ENCODE measurements at places on chromosomes 16 and 17.

GRCh38 chr17:65584604-65585521 lies 23.4 kb upstream of the AXIN2 start:
- no peak for DNase-seq

DNA sequence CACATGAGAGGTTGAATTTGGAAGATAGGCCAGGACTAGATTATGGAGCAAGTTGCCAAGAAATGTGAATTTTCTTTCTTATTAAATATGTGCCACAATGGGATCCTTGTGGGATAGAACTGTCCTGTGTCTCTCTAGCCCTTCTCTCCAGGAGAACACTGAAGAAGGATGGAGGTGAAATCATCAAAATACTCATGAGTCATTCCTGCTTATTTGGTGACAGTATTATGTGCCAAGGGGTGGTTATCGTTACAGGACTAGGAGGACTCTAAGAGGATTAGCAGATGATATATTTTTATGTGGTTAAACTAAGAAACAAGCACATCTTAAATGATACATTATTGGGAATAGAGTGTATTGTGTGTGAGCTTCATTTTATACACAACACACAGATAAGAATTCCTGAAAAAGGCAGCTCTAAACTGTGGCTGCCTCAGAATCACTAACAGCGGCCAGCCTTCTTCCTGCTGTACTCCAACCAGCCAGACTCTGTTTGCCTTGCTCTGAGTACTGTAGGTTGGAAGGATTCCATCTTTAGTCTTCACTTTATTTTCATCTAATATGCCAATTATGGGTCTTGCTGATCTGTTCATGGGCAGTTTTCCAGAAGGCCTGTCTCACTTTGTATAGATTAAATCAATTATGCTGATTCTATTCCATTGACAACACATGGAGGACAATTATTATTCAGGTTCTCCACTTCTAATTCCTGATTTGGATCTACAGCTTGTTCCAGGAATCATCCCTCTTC lies 325.8 kb downstream of the ABCC12 start:
- peak; percentile 26 for DNase-seq

GRCh38 chr16:11389631-11390565 lies 44.6 kb downstream of the RMI2 start:
- no peak for DNase-seq

DNA sequence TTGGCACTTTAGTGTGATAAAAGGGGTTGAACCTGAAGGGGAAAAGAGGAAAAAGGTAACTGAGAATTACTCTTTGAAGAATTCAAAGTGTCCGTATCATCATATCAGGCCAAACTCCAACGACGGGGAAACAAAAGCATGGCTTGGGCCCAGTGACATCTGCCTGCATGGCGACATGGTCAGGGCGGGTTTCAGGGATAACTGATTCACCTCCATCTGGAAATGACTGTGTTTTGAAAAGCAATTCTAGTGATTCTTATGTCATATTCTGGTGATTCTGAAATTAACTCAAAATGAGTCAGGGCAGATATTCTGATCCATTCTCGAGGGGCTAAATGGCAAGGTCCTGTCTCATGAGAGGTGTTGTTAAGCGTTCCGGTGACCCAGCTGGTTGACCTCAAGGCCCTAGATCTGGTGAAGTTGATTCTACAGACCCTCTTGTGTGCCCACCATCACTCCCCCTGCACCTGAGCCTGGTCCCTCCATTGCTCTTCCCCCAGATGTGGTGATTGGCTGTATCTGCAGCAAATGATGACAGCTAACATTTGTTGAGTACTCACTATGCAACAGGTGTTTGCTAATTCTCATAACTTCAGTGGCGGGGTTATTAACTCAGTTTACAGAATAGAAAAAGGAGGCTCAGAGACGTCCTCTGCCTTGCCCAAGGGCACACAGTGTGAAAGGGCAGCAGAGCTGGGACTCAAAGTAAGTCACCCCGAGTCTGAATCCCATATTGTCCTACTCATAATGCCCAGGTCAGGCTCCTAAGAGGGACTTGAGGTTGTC lies 251.8 kb downstream of the MAF start:
- DNase-seq, result no peak

- DNase-seq, result peak; percentile 79
These were observed 492.2 kb downstream of the KCNJ2 start for GRCh38 chr17:70661342-70662222.

DNA sequence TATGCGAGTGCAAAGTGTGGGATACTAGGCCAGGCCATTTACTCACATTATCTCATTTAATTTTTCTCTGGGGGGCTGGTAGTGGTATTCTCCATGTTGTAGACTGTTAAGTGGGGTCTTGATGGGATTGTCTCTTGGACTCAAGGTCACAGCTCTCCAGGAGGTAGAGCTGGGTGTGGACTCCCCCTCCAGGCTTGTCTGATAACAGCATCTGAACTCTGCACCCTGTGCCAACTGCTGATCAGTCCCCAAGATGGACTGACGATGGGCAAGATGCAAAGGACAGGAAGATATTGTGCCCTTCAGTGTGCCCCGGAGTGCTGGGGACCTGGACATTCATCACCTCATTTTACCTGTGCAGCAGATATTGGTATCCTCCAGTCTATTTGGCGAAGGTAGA lies 147.8 kb downstream of the MSI2 start:
- no peak for DNase-seq

- no peak for DNase-seq
These were observed 16.0 kb downstream of the GPATCH8 start for GRCh38 chr17:44487170-44487569.
